Suppressor macrophage treated with lipopolysaccharide for 1 hour (primary cell): ENCODE measurements at places on chromosomes 6 and 20.

GRCh38 chr6:117264692-117265409 lies 507 bp upstream of the VGLL2 start:
- DNase-seq = peak; percentile 7

- DNase-seq = no peak
Observed at GRCh38 chr6:143471822-143472221, 21.2 kb downstream of the PEX3 start.

- no peak for DNase-seq
Observed at GRCh38 chr6:169158174-169158573, 95.5 kb downstream of the THBS2 start.

DNA sequence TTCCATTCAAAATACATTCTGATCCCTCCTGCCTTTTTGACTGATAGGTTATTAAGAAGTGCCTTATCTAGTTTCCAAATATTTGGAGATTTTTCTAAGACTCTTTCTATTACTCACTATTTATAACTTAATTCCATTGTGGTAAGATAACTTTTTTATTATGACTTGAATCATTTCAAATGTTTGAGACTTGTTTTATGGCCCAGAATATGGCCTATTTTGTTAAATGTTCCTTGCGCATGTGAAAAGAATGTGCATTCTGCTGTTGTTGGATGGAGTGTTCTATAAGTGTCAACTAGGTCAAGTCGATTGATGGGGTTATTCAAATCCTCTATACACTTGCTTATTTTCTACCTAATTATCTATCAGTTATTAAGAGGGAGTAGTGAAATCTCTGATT lies 13.1 kb upstream of the TCP11 start:
- DNase-seq = no peak

DNA sequence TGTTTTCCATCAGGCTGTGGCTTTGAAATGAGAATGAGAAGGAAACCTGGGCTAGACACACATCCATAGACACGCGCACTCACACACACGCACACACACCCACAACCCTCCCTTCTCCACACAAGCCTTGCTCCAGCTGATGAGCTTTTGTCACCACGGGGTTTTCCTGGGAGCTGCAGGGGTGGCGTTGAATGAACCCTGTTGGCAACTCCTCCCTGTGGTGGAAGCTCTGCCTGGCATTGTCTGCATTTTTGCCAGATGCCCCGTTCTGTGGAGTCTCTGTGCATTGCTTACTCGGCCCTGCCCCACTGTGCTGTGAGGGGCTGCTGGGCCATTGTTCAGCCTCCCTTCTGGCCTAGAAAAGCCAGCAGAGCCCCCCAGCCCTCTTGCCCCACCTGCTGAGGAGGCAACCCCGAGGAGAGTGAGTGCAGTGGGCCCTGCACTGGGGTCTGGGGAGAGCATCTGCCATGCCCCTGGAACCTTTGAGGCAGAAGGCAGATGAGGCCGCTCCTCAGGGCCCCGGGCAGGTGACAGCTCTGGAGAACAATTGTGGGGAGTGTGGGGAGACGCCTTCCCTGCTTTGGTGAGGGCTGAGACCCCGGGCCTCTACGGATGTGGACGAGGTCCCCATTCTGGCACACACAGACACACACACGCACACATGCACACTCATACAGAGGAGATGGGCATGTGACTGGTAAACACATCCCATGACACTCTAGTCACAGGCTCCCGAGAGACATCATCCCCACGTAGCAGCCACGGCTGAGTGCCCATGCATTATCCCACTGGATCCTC lies 9.9 kb downstream of the ADIG start:
- DNase-seq = peak; percentile 42

- no peak for DNase-seq
Observed at GRCh38 chr6:43736844-43737243, 33.2 kb upstream of the VEGFA start.

- peak; percentile 18 for DNase-seq
Observed at GRCh38 chr6:107235511-107235910, 120.2 kb upstream of the BEND3 start.

- peak; percentile 28 for DNase-seq
Observed at GRCh38 chr20:41696428-41696827, 78.3 kb upstream of the CHD6 start.

DNA sequence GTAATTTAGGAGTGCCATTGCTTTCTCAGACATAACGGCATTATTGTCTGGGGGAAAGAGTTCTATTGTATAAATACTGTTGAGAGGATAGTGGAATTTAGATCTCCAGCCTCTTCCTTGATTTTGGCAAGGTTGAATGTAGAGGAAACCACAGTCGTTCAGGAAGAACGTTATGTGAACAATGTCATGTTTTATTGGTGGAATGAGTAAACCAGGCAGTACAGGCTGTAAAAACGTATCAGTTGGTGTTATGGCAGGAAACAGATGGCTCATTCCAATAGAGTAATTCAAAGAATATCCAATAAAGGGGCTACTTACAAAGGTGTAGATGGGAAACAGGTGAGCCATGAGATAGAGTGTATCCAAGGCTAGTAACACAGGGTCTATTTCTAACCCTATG lies 123.6 kb upstream of the SLC35B3 start:
- no peak for DNase-seq

DNA sequence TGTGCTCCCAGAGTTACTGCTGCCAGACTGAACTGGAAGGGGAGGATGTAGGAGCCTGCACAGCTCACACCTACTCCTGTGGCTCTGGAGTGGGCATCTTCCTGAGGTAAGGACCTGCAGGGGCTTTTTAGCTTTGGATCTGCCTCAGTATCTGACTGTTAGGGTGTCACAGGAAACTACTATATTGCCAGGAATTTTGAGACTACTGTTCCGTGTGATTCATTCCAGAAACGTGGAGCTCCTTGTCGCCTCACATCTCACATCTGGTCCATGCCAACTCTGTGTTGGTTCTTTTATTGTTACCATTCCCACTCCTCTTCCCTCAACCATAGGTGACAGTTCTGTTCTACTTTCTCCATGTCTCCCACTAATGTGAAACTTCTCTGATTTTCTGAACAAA lies 34.1 kb downstream of the PRPH2 start:
- DNase-seq = no peak

- no peak for DNase-seq
Observed at GRCh38 chr6:19754686-19755085, 82.5 kb upstream of the ID4 start.

DNA sequence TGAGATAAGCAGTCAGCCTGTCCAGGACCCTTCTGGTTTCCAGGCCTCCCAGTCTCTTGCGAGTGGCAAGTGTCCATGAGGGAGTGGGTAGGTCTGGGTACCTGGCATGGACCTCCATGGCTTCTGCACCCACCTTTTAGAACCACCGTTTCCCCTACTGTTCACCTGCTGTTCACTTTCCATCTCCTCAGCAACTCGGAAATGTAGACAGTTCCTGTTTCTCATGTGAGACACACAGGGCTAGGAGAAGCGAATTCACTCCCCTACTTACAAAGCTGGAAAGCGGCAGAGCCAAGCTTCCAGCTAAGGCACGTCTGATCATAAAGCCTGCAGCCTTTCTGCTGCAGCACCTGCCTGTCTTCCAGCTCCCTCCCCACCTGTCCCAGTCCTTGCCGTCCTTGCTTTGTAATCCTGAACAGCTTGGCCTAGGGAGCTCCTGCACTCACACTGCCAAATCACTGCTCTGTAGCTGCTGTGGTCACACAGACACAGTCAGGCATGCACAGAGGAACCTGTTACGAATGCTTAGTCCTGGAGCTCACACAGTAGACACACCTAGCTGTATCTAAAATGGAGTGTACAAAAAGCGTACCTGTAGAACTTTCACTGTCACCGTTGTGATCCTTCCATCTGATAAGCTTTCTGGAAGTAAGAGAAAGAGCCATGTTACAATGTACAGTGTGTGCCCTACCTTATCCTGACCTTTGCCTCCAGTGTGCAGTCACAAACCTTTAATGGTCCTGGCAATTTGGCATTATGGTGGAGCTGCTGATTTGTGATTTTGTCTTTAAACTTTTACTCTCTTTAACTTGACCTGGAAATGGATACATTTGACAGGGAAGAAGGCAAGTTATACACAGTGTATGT lies 294.1 kb downstream of the NRN1 start:
- no peak for DNase-seq

DNA sequence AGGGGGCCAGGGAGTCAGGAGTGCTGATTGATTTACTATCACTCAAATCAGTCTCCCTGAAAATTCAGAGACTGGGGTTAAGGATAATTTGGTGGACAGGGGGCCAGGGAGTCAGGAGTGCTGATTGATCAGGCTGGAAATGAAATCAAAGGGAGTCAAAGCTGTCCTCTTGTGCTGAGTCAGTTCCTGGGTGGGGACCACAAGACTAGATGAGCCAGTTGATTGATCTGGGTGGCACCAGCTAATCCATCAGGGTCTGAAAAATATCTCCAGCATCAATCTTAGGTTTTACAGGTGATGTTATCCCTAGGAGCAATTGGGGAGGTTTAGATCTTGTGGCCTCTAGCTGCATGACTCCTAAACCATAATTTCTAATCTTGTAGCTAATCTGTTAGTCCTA lies 6.1 kb upstream of the AFG1L start:
- DNase-seq = no peak

DNA sequence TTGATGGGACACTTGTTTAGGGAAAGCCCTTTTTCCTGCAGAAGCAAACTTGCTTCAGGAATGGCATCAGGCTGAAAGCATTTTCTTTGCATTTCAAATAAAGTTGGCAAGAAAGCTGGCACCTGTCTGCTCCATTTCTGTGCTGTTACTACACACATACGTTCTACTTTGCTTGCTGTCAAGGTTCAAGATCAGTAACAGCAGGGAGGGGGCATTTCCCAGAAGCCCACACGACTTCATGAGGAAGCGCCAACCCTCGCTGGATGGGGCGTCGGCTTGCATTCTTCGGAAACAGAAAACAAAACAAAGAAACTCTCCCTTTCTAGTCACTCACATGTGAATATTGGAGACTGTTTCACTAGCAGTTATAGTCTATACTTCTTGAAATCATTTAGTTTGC lies 46.4 kb downstream of the AKAP12 start:
- DNase-seq = no peak

GRCh38 chr6:111549746-111550145 lies 55.9 kb downstream of the TRAF3IP2 start:
- DNase-seq = no peak

DNA sequence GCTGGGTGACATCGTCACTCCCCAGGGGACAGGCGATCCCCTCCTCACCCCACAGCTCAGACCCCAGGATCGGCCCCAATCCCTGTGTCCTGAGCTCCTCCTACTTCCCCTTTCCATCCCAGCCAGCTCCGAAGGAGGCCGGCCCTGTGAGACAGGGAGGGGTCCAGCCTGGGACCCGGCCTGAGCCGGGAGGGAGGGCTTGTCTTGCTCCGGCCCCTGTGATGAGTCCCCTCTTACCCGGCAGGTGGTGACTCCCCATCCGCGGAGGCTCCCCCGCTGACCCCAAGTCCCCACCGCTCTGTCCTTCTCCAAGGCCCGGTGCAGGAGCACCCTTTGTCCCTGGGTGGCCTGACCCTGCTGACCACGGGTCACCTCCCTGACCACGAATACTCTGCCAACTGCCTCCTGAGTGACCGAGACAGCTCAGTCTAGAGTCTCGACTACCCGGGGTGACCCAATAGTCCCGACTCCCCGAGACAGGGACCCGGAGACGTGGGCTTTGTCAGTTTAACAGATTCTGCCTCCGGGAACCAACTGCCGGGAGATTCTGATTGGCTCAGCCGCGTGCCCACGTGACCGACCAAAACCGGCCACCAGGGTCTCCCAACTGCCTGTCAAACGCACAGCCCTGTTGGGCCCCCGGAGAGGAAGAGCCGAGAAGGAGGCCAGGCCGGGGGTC lies 187.4 kb upstream of the PROKR2 start:
- peak; percentile 19 for DNase-seq

- peak; percentile 42 for DNase-seq
Observed at GRCh38 chr20:53792946-53793536, 199.4 kb upstream of the ZNF217 start.

DNA sequence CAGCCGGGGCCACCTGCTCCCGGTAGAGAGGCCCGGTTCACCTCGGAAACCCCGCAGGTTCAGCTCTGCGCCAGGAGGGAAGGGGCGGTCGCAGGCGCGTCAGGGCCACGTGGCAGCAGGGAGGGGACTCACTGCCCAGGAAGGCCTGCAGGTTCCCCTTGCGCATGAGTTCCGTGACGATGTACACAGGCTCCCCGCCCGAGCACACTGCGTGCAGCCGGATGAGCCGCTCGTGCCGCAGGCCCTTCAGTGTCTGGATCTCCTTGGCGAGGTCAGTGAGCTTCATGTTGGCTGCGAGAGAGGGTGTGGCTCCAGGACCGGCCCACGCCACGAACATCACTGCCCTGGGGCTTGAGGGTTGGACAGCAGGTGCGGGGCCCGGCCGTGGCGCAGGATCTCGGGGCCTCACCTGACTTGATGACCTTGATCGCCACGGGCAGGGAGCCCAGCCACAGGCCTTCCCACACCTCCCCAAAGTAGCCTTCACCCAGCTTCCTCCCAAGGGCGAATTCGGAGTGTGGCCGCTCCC lies 4.9 kb upstream of the PTK6 start:
- DNase-seq = no peak

GRCh38 chr6:80234401-80234800 lies 127.9 kb downstream of the BCKDHB start:
- DNase-seq = no peak

DNA sequence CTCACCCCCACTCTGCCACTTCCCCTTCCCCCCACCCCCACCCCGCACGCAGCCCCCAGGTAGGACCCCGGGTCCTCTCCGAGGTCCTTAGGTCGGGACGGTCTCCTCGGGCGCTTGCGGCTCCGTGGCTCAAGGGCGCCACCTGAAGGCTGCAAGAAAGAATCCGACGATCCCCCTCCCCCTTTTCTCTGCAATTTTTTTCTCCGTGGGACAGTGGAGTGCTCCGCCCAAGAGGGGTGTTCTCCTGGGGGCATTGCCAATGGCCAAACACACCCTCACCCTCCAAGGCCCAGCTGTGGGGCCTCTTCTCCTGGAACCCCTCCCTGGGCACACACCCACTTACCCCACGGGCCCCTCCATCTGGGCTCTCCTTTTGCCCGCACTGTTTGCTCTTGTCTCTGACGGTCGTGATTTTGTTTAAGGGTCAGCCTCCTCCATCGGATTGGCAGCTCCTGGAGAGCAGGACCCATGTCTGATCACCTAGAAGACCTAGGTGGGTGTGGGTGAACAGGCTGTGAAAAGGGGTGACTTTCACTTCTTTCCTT lies 1.1 kb upstream of the TMEM74B start:
- DNase-seq = peak; percentile 58
